ENCODE measurements at places on chromosomes 12 and 14.

DNA sequence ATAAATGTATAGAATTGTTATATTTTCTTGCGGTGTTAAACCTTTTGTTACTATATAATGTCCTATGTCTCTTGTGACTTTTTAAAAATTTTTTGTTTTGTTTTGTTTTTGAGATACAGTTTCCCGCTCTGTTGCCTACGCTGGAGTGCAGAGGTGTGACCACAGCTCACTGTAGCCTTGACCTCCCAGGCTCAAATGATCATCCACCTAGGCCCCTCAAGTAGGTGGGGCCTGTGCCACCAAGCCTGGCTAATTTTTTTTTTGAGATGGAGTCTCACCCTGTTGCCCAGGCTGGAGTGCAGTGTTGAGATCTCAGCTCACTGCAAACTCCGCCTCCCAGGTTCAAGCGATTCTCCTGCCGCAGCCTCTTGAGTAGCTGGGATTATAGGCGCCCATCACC lies 26.5 kb upstream of the RCOR1 start:
- DNase-seq = no peak

GRCh38 chr12:93767524-93767863 lies 90.3 kb downstream of the CRADD start:
- no peak for DNase-seq

DNA sequence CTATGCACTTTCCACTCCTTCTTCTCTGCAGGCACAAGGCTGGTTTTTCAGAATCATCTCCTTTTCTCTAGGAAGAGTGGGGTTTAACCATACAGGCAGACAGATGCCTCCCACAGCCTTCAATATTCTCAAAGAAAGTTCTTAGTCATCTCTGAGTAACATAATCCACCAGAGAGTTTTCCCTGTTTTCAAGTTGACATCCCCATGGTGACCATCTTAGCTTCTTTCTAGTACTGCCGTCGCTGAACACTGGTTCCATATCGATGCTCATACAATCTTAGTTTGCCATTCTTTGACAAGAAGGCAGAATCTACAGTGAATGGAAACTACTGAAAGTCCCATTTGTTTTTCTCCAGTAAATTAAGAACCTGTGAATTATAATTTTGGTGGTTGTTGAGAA lies 28.6 kb downstream of the TPH2 start:
- no peak for DNase-seq

- DNase-seq = no peak
Measured at GRCh38 chr14:65791191-65791981, 378.9 kb downstream of the FUT8 start.

DNA sequence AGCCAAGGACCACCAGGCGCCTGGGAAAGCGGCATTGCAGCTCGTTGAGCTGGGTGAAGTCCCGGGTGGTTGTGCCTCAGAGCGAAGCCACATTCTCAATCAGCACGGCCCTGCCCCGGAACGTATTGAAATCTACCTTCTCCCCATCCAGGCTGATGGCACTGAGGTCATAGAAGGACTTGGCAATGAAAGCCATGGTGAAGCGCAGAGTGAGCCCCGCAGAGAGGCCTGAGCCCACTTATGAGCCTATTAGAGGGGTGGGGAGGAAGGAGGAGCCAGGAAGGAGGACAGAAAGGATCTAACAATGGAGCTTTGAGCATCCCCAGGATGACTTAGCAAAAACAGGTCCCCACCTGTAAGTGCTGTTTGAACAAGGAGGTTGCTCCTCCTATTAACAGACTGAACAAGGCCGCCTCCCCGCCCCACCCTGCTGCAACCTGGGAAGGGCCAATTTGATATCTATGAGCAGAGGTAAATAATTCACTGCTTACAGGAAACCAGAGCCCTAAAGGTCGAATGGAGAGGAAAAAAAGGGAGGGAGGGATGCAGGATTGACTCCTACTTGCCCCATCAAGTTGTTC lies at the start of gene GPX2:
GPX2 (minus strand) TSS at position 215 of the 581 bp plus-strand sequence; CDS start at position 196, 19 bp downstream.
- no peak for DNase-seq

DNA sequence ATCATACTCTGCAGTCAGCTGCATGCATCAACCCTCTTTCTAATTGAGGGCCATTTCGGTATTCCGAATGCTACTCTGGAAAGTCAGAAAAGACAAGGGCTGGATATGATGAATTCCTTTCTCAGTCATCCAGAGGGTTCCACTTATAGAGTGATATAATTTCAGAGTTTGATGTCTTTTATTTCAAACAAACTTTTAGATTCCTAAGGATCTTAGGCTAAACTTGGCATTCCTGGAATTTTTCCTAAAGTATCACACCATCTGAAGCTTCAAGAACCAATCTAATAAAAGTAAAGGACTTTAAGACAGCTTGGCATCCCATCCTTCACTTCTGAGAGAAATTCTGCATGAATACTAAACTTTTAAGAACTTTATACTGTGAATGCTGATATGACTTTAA lies 69.3 kb upstream of the KCNJ8 start:
- DNase-seq = no peak

DNA sequence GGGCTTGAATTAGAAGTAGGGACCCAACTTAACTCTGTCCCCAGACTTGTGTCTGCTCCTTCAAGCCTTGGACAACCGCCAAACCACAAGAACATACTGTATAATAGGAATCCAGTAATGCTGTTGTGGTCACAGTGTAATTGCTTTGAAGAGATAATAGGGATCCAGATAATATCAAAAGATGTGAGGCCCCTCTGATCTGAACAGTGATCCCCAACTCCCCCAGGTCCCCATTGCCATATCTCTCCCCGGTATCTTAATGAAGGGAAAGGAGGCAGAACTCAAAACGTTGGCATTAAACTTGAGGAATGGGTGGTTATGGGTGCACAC lies 8.5 kb upstream of the PLEKHH1 start:
- DNase-seq = no peak

GRCh38 chr14:75589931-75590330 lies 11.5 kb downstream of the FLVCR2 start:
- no peak for DNase-seq

- no peak for DNase-seq
Measured at GRCh38 chr12:131836193-131836592, 8.0 kb downstream of the MMP17 start.

DNA sequence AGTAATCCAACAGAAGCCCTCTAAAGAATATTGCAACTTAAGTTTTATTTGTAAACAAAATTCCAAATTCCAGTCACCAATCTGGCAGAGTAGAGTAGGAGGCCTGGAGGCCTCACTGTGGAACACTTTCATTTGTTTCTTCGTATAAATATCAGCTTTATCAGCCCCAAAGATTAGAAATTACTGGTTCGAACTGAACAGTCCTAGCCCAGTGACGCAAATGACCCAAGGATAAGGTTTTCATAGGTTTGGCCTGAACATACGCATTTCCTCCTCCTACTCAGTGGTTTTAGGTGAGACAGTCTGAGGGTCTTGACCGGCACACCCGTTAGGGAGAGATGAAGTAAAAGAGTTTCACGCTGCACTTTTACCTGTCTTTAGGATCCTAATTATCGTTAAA lies 1.7 kb downstream of the CDC42BPB start:
- no peak for DNase-seq

- no peak for DNase-seq
Measured at GRCh38 chr12:70190262-70191010, 52.8 kb upstream of the CNOT2 start.

GRCh38 chr12:110934093-110934852 lies 13.9 kb upstream of the MYL2 start:
- DNase-seq = no peak

GRCh38 chr12:84070292-84070691 lies 842.3 kb downstream of the SLC6A15 start:
- no peak for DNase-seq

DNA sequence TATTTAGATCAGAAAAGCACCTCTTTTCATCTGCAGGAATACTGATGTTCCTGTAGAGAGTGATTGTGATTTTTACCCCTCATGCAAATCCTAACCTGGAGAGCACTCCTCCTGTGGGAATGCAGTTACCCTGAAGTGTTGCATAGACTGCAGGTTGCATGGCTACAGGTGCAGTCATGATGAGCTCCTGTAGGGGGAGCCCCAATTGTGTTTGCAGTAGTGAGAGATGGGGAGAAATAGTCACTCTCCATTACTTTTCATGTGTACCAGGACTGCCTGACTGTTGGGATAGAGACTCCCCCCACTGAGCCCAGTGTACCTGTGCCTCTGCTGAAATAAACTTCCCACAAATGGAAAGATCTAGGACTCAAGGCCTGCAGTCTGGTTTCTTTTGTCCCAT lies 1086.5 kb downstream of the SLC6A15 start:
- no peak for DNase-seq

DNA sequence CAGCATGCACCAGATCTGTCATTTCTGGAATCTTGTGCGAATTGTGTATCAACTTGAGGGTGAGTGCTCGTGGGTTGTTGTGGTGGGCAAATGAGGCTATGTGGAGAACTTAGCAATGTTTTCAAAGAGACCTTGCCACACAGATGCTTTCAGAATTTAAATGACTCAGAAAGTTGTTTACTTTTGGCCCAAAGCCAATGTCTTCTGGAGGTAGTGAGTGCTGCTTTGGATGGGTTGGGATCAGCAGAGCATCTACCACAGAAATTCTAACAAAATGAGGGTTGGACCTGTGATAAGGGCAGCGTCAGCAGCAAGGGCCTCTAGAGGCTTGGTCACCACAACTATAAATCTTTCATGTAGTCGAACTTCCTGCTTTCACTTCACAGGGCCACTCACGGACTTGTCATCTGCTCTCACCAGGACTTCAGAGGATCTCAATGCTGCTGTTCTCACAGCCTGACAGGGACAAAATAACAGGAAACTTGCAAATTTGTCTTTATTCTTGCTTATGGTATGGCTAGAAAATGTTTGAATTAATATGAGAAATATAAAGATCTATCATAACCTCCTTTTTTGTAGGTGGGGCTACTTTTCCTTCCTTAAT lies 111.4 kb downstream of the DACT1 start:
- DNase-seq = no peak

DNA sequence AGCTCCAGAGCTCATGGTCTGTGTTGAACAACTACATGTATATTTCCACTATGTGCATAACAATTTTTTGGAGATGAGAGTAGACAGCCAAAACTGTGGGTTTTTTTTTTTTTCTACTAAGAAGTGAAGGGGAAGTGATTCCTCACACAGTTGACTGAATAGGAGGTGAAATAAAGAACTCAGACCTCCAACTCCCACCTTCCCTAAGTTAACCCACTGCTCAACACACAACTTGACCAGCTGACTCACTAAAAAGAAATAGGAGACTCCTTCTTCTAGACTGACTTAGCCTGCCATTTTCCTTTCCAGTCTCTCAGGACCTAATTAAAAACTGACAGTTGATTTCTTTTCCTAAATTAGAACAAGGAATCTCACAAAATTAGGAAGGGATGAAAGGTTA lies 1.7 kb downstream of the M6PR start:
- no peak for DNase-seq

GRCh38 chr14:99380402-99380801 lies 100.3 kb downstream of the SETD3 start:
- no peak for DNase-seq

Measured in thoracic aorta (tissue), 2 donors.